ENCODE measurements at places on chromosomes 4 and X. TPM values are rescaled to one million over a fixed set of nuclear protein-coding genes. Genes with fewer than 3 reads are reported as not detected.

The F11 gene
- not detected for total RNA-seq

The OPN1MW3 gene
- total RNA-seq, result not detected

The NIPAL1 gene
- total RNA-seq, result 0.14 TPM

The CXorf65 gene
- not detected for total RNA-seq

The ARMCX4 gene
- total RNA-seq, result not detected

The EXOC1L gene
- not detected for total RNA-seq

The PLP1 gene
- total RNA-seq, result not detected

The SLC6A14 gene
- not detected for total RNA-seq

The MAGEB10 gene
- not detected for total RNA-seq

The SLIT2 gene
- total RNA-seq, result not detected
